ENCODE measurements at places on chromosomes 2 and 18. TPM values are rescaled to one million over a fixed set of nuclear protein-coding genes. Genes with fewer than 3 reads are reported as not detected.

DNA sequence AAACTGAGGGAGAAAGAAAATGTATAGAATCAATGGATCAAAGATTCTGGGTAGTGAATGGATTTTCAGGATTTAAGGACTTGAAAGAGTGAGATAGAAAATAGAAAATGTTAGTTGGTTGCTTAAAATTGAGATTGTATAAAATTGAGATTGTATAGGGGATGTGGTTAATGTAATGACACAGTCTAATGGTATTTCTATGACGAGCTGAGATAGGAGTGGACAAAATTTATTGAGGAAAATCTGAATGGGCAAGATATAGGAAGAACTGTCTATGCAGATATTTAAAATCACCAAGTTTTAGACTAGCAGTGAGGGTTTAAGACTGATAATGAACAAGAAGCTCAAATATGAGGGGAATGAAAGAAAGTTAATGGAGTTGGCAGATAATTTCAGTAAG is 406.6 kb downstream of the NYAP2 start:
- DNase-seq = no peak

- DNase-seq = peak; percentile 57
Measured at GRCh38 chr2:46351750-46352138, 54.5 kb downstream of the EPAS1 start.

DNA sequence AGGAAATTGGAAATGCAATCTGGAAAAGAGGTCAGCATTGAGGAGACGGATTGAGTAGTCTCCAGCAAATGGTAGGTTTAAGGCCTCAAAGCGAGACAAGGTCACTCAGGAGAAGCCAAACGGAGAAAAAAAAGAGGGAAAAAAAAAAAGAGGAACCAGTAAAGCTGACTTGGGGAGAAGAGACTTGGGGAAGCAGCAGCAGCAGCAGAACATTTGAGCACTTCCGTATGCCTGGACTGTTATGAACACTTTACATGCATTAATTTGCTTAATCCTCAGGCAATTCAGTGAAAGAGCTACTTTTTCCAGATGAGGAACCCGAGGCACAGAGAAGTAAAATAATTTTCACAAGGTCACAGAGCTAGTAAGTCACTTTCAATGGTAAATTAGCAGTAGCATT is 81.3 kb downstream of the OSBPL6 start:
- DNase-seq = no peak

DNA sequence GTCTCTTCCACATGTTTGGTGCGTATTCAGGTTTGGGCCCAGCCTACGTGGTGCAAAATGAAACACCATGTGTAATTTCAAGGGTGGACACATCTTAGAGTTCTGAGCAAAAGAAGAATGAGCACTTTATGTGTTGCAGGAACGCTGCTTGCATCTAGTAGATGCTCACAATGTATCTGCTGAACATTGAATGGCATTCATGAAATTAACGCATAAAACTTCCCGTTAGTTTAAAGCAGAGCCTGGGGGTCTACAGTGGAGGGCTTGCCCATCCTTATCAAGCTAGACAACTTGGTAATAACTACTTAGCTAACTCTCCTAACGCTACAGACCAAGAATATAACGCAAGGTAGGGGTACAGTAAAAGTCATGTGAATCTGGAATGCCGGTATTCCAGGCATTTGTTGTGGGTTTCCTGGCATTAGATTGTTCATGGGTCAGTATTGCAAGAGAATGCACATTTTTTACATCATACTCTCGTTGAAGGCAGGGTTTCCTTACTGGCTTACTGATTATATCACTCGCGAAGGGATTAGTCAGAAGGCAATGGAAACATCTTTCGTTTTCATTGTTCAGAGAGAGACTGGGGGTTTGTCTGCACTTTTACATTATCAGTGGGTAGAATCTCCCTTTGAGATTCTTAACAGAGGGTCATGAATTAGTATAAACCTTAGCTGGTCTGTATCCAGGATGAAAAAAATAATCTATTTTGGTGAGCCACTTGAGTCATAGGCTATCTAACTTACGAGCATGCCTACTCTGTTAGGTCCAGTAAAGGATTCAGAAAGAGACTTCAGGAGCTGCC is 229.5 kb upstream of the EPAS1 start:
- no peak for DNase-seq

DNA sequence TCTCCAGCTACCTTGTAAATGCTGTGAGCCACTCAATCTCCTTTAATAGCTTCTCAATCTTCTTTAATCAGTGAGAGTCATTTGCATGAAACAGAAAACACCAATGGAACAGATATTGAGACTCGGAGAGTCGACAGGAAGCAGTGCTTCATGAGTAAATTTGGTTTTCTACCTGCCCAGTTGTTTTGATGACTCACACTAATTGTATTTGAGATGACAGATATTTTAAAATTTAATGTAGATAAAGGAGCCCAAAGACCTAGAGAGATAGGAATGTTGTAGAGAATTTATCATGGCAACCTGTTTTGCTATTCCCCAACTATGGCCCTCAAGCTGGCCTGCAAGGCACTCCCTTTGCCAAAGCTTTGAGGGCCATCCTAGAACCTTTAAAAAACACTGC is 119.1 kb downstream of the CDC42EP3 start:
- no peak for DNase-seq

GRCh38 chr2:200360364-200360763 is 53.9 kb downstream of the SPATS2L start:
- DNase-seq = no peak

DNA sequence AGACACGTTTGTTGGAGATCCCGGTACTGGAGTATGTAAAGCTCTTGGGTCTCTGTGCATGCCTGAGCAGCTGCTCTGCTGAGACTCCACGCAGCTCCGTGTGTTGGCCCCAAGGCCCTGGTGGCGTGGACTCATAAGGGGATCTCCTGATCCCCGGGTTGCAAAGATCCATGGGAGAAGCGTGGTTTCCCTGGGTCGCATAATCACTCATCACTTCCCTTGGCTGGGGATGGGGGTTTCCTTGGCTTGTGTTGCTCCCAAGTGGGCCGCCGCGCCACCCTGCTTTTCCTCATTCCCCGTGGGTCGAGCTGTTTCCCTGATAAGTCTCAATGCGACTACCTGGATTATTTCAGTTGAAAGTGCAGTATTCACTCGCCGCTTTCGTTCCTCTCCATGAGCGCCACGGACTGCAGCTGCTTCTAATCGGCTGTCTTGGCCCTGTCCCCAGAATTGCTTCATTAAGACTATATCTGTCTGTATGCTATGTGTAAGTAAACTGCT is 76.0 kb downstream of the EPC2 start:
- peak; percentile 27 for DNase-seq

DNA sequence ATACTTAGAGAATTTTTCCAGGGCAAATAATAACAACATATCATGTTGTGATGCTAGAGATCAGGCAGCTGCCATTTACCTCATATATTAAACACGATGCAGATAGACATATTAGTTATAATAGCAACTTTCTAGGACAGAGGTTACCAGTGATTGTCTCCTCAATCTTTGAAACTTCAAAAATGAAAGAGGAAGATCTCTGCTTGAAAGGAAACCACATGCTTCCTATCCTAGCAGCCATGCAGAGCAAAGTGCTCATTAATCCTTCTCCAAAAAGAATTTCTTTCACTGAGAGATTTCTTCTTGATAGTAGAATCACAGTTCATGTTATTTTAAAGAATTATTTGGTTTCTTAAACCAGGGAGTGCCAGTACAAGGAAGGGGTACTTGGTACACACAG is 317.2 kb downstream of the CPS1 start:
- DNase-seq = no peak

GRCh38 chr2:208256192-208256782 is 1.4 kb upstream of the IDH1 start:
- DNase-seq = no peak

DNA sequence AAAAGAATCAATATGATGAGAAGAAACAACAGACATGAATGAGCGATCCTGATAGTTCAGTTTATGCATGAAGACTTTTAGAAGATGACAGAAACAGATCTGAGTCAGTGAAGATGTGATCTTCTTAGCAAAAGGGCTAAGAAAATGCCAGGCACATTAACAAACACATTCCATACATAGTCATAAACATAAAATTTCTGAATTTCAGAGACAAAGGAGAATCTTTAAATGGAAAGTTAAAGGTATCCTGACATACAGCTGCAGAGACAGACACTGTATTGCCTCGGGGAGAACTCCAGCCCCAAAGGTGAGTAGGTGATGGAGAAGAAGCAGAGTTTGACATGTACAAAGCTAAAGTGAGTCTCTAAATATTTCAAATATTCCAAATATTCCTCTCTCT is 40.6 kb upstream of the FN1 start:
- DNase-seq = no peak

DNA sequence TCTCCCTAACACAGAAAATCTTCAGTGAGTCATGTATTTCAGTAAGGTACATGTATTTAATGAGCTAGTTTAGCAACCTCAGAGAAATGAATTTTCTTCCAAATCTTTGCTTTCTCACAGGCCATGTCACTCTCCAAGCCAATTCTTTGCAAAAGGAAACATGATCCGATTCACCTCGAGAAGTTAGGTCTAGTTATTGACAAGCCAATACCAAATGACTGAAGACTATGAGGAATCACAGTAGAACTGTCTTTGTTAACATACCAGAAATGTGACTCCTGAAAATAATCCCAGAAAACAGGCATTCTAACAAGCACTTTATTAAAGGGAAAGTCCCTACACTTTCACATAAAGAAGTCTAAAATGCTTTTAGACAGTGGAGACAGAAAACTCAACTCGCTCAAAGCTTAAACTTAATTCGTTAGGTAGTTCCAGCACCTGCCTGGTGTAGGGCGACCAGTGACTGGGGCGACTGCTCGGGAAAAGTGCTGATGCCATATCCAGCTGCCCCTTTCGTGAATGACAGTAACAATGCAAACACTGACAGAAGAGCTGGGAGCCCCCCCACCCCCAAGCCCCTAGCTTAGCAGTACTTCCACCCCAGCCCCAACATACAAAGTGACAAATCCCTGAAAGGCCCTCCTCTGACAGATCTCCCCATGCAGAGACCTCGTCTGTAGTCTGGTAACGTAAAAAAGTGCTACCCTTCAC is 1.8 kb downstream of the MEMO1 start:
- DNase-seq = peak; percentile 7

DNA sequence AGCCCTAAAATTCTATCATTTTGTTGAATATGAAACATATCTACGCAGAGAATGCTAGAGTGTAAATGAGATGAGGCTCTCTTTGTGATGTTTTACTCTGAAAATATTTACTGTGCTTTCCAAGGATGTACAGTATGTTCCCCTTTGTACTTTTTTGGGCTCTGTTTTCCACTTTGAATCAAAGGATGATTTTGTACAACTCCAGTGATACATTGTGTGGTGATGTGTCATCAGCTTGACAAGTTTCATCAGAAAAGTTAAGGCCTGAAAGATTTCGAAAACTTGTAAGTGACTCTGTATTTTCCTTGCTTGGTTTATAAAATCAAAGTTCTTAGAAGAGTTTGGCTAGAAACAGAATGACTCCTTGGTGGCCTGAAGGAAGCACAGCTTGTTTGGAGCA is 206.3 kb downstream of the LTBP1 start:
- no peak for DNase-seq

DNA sequence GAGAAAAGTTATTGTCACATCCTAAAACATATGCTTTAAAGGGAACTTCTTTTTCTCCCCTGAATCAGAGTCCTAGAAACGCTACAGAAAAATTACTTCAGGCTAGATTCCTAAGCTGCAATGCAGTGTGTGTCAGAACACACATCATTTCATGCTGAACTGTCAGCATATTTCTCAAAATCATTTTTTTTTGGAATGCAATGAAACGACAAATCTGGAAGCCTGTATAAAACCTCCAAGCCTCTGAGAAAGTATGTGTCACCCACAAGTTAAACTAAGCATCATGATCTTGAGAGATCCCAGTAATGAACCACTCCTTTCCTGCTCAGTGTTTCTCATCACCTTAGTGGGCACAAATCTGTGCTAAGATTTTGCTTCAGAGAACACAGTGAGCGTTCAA is 276.2 kb downstream of the ZNF521 start:
- DNase-seq = peak; percentile 71

GRCh38 chr2:15940661-15941480 is 521 bp downstream of the MYCN start:
- DNase-seq = no peak

GRCh38 chr2:206240327-206240726 is 34.1 kb upstream of the ZDBF2 start:
- DNase-seq = no peak

GRCh38 chr2:44550561-44550960 is 188.8 kb downstream of the CAMKMT start:
- no peak for DNase-seq

- DNase-seq = no peak
Measured at GRCh38 chr2:135925571-135925970, 49.3 kb upstream of the MCM6 start.

- no peak for DNase-seq
Measured at GRCh38 chr2:188576651-188577050, 285.0 kb downstream of the GULP1 start.

DNA sequence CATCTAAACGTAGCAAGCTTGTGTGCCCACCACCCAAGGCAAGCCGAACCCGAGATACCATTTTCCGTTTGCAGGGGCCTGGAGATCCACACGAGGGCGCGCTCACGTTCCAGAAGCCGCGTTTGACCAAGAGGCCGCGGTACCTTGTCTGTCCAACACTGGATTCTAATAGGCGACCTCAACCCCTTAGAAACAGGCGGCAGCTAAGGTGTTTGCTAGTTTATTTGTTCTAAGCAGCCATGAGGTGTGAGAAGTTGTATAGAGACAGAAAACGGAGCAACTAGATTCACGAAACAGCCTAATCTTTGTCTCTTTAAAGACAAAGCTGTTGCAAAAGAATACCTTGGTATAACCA is 4.2 kb downstream of the HOXD11 start:
- DNase-seq = no peak

GRCh38 chr2:181307203-181307991 is 149.8 kb upstream of the ITGA4 start:
- no peak for DNase-seq

GRCh38 chr2:156562124-156562523 is 125.9 kb downstream of the GPD2 start:
- DNase-seq = no peak

GRCh38 chr2:128573531-128573930 is 254.9 kb upstream of the HS6ST1 start:
- DNase-seq = no peak

GRCh38 chr2:28929581-28929980 is 35.1 kb downstream of the WDR43 start:
- no peak for DNase-seq

DNA sequence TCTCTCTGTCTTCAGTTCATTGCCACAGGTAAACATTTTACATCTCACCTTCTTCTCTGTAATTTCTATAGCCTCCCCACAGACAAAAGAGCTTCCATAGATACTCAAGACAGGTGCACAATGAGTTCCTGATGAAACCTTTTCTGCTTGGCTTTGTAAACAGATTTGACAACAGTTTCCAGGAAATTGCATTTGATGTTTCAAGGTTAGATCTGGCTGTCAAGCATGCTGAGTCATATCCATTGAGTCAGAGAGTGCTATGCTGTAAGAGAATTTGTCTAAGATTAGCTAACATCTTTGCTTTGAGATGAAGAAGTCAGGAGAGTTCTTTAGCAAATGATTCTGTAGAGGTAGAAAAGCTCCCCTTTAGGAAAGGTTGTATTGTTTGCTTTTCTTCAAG is 40.6 kb upstream of the MAP2 start:
- DNase-seq = no peak

NLRC4 gene
- 6.8 TPM for total RNA-seq

MTCL1 gene
- total RNA-seq = 12.8 TPM

MAPK4 gene
- 0.55 TPM for total RNA-seq

PROKR1 gene
- total RNA-seq = not detected

ZNF892 gene
- 5.0 TPM for total RNA-seq

DNAH7 gene
- total RNA-seq = 4.9 TPM

GPBAR1 gene
- 4.3 TPM for total RNA-seq

C2orf69 gene
- 10.2 TPM for total RNA-seq

CXCR4 gene
- total RNA-seq = 21.3 TPM

NAT8 gene
- total RNA-seq = not detected

Data from left lung (tissue), 14 donors.